ENCODE measurements at places on chromosomes 5 and 9. TPM values are rescaled to one million over a fixed set of nuclear protein-coding genes. Genes with fewer than 3 reads are reported as not detected.

DNA sequence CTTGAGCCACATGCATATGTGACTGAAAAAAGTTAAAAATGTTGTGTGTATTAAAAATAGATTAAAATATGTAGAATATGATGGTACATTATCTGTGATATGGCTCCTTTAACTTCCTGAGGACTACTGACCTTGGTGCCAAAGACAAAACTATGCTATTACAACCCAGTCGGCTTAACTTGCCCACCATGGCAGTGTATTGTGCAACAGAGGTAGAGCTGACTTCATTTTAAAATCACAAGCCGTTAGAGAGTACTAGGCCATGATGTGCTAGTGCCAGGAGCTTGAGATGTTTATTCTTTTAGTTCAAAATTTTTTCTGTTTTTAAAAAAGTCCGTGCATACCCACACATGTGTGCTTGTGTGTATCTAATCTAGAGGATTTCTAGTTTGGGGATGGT is 46.3 kb downstream of the NAA35 start:
- peak; percentile 8 for DNase-seq

DNA sequence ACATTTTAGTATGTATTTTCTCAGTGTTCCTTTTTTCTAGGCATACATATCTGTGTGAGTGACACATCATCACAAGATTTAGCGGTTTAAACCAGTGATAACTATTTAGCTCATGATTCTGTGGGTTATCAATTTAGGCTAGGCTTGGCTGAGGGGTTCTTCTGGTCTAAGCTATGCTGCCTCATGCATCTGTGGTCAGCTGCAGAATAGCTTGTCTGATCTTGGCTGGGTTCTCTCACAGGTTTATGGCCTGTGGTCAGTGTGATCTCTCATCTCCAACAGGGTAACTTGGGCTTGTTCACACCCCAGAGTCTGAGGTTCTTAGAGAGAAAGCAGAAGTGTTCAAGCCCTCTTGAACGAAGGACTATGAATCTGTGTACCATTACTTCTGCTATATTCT is 363.3 kb downstream of the KDM4C start:
- DNase-seq = peak; percentile 18

DNA sequence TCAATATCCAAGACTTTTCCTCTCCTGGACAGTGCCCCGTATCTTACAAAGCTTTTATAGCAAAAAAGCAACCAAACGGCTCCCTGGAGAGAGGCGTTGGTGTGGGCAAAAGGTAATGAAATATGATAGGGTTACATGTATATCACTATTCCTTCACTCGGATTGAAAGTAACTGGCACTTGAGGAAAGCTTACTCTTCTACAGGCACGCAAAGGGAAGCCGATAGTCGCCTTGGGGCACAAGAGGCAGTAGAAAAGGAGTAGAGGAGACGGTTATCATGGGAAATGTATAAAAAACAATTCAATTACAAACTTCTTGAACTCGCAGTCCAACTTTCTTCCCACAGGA is 1.1 kb downstream of the DIAPH1 start:
- DNase-seq = peak; percentile 22

GRCh38 chr5:81849770-81850367 is 99.0 kb upstream of the SSBP2 start:
- DNase-seq = no peak

GRCh38 chr5:147461915-147462314 is 48.0 kb downstream of the DPYSL3 start:
- no peak for DNase-seq

DNA sequence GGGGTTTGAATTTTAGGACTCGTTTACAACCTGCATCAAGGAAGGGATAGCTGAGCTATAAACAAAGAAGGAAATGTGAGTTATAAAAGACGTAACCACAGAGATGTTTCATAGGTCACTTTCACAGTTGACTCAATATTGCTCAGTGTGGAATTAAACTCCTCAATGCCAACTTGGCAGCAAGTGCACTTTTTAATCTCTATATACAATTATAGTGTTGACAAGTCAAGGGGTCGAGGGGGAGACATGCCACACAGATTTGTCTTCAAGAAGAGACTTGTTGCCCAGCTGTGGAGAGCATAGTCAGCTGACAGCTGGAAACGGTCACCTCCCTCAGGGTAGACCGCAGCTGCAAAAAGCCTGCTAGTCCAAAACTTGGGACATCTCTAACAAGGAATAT is 163.4 kb upstream of the DMAC1 start:
- peak; percentile 15 for DNase-seq

DNA sequence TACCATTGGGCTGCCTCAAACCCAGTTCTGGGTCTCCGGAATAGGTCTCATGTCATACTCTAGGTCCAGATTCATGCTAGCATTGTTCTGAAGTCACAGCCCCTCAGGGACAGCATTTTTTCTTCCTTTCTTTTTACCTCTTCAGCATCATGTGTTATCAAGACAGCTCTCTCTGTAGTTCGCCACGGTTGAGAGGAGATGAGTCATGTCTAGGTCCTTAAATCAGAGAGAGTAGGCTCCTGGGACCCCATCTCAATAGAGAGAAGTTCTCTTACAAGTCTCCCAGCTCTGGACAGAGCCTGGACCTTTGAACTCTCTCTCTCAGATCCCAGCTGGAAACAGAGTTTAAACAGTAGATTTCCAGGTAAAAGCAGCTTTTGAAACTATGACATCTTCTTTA is 332.4 kb upstream of the CD180 start:
- no peak for DNase-seq

DNA sequence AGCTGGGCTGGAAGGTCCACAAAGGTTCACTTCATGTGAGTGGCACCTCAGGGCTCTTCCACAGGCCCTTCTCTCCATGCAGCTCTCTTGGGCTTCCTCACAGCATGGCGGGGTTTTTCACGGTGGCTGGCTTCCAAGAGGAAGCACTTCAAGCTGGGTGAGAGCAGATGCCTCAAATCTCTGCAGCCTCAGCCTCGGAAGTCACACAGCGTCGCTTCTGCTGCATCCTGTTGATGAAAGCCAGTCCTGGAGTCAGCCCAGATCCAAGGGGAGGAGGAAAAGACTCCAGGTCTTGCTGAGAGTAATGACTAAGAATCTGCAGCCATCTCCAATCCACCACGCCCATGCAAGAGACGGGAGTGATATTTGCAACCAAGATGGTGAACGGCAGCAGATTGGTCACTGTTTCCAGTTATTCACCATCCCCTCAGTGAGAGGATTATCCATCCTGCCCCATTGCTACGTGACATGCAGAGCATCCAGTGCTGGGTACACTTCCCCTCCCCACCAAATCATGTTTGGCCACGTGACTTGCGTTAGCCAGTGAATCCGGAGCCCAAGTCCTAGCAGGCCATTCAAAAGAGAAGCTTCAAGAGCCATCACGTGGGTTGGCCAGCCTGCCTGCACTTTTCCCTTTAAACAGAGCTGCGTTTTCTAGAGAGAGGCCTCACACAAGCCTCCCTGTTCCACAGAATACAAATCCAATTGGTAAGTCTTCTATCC is 173.9 kb downstream of the C9orf50 start:
- DNase-seq = no peak

GRCh38 chr9:94157050-94157801 is 73.0 kb downstream of the PTPDC1 start:
- DNase-seq = peak; percentile 78

DNA sequence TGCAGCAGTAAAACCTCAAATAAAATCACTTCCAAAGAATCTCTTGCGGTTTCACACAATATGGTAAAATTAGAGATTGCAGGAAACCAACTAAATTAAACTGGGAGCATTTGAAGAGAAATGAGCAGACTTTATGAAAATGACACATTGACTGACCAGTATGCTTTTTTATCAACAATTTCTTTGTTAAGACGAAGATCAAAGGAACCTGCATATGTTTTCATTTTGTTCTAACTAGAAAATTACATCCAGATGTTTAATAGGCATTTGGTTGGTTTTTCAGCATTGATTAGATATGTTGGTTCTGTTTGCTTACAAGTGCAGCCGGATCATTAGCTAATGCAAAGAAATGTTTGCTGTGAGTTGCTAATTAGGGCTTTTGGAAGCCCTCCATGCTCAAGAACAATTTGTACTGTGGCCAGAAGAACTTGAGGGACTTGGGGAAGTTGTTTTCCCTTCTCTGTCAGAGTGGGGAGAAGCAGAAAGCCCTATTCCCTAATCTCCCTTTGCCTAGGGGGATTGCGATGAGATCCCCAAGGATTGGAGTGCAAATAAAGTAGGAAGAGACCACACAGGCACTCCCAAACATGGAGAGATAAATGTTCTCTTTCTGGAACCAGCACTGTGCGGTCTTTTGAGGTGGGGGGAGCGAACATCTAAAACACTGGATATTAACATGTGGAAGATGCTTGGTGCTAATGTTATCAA is 4.5 kb upstream of the TLE1 start:
- peak; percentile 49 for DNase-seq

GRCh38 chr5:179769796-179770195 is 24.0 kb upstream of the LTC4S start:
- no peak for DNase-seq

GRCh38 chr9:38439291-38439915 is 15.1 kb upstream of the IGFBPL1 start:
- DNase-seq = no peak

DNA sequence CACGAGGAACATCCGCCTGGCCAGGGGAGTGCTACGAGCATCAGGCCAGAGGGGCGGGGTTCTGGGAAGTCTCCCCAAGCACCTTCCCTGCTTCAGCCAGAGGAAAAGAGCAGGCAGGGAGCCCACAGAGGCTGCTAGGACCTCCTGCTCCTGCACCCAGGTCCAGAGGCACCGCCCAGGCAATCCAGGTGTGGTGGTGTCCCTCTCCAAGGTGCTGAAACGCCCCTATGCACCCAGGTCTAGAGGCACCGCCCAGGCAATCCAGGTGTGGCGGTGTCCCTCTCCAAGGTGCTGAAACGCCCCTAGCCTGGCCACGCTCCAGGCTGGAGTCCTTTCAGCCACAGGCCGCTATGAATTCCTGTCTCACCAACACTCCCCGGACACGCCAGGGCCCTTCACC is 10.7 kb upstream of the UBAC1 start:
- no peak for DNase-seq

DNA sequence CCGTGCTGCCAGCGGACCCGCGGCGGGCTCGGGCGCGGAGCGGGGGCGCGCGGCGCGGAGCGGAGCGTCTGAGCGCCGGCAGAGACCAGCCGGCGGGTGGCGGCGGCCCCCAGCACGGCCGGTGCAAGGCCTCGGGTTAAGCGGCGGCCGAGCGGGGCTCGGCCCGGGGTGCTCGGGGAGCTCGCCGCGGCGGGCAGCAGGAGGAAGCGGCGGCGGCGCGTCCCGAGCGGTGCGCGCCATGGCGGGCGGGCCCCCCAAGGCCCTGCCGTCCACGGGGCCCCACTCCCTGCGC is 150 bp downstream of the SNX30 start:
- no peak for DNase-seq

DNA sequence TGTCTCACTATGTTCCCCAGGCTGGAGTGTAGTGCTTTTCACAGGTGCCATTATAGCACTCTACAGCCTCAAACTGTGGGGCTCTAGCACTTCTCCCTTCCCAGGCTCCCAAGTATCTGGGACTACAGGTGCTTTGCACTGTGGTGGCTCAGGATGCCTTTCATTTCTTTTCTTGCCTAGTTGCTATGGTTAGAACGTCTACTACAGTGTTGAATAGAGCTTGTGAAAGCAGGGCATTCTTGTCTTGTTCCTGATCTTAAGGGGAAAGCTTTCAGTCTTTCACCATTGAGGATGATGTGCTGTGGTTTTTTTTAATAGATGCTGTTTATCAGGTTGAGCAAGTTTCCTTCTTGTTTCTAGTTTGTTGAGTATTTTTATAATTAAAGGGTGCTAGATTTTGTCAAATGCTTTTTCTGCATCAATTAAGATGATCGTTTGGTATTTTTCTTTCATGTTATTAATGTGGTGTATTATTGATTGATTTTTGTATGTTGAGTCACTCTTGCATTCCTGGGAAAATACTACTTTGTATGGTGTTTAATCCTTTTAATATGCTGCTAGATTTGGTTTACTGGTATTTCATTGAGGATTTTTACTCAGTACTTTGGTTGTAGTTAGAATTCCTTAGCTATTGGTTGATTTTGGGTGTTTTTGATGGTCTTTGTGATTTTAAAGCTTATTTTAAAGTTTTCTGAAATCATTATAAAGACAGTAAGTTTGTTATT is 35.6 kb downstream of the GPBP1 start:
- peak; percentile 2 for DNase-seq

DNA sequence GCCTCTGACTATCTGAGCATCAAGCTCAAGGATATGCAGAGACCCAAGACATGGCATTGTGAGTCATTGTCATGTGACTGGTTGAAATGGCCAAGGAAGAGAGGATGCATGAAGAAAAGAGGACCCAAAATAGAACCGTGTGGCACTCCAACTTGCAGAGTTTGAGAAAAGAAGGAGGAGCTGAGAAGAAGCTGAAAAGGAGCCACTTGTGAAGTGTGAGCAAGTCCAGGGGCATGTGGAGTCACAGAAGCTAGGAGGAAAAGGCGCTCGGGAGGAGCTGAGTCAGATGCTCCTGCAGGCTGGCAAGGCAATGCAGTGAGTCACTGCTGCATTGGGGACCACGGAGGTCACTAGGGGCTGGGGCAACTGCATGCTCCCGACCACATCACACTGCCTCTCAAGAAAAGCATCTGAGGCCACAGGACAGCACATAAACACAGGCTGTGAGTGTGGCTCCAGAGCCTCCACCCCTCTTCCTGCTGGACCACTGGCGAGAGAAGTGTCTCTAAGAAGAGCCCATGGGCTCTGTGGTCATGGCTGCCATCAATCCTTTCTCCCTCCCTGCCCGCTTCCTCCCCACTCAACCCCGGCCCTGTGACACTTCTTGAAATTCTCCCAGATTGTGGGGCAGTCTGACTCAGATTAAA is 197.6 kb downstream of the DRD1 start:
- peak; percentile 85 for DNase-seq

DNA sequence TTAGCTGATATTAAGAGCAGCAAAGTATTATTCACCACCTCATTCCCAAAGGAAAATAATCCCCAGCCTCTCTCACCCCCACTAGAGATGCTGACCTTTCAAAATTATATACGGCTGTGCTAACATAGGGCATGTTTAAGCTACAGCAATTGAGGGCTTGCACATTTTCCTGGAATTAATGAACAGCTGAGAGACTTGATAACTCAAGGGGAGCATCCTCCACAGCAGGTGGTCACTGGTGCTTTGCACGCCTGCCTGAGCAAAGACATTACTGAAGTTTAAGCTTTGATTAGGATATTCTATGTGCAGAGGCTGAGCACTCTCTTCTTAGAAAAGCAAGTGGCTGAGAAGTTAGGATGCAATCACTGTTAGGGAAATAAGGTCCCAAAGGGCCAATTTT is 230.9 kb downstream of the FAM114A2 start:
- DNase-seq = no peak

GRCh38 chr5:73471654-73472053 is 23.1 kb upstream of the FOXD1 start:
- DNase-seq = no peak

SLCO6A1 gene
- total RNA-seq = not detected

HRH2 gene
- total RNA-seq = under 0.01 TPM

FOXD4L6 gene
- total RNA-seq = not detected

NRARP gene
- total RNA-seq = not detected

NKD2 gene
- 0.81 TPM for total RNA-seq

GFI1B gene
- total RNA-seq = not detected

EPB41L4A gene
- 0.54 TPM for total RNA-seq

ANKRD31 gene
- total RNA-seq = 0.16 TPM

CENPK gene
- 1.4 TPM for total RNA-seq

RECK gene
- 61.8 TPM for total RNA-seq

PCDHA2 gene
- total RNA-seq = 0.09 TPM

ZDHHC11B gene
- 0.74 TPM for total RNA-seq

AK8 gene
- not detected for total RNA-seq

CDC25C gene
- 8.9 TPM for total RNA-seq

NFIL3 gene
- 18.8 TPM for total RNA-seq

PTCD2 gene
- total RNA-seq = 13.6 TPM

MEIKIN gene
- total RNA-seq = not detected

SPEF2 gene
- total RNA-seq = 5.7 TPM

ATOX1 gene
- total RNA-seq = 28.6 TPM

FAM81B gene
- total RNA-seq = not detected

LHX2 gene
- total RNA-seq = not detected

All from fibroblast of the aortic adventitia (primary cell).